ENCODE measurements at places on chromosomes 7 and 10.

DNA sequence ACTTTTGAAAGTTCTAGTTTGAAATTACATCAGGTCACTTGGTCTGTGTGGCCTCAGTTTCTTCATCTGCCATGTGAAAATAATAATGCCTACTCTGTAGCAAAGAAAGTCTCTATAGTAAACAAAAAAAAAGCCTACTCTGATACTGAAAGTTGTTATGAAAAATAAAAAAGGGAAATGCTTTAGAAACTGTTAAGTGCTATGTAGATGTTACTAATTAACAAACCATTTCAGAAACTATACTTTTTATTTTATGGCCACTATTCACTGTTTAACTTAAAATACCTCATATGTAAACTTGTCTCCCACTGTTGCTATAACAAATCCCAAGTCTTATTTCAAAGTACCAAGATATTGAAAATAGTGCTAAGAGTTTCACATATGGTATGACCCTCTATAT lies 50.6 kb downstream of the CFTR start:
- DNase-seq = no peak

DNA sequence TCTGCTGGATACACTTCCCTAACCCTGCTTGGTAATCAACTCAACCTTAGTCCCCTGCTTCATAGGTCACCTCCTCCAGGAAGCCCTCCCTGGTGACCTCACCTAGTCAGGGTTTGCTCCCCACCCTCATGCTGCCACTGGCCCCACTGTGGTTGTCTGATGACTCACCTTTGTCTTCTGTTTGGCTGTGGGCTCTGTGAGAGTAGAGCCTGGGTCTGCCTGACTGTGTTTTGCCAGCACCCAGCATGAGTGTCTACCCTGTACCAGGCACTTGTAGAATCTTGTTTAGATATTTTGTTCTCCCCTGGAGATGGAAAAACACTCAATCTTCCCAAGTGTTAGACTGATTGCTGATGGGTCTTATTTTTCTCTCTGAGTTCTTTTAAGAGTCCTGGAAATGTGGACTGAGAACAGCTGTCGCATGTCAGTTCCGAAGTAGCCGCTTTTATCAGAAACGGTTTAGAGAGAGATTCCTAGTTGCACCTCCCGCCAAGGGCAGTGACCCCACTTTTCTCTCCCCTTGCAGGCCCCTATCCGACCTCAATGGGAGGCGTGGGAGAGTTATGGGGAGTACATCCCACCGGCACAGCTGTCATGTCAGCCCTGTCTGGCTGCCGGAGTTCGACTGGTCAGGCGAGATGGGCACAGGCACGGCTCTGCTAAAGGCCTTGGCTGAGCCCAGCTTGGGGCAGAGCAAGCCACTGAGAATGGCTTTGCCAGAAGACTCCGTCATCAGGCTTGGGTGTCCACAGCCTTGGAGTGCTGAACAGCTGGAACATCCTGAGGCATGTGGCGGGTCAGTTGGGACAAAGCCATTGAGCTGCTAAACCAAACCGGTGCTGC lies 134.3 kb downstream of the GRK5 start:
- DNase-seq = peak; percentile 23

DNA sequence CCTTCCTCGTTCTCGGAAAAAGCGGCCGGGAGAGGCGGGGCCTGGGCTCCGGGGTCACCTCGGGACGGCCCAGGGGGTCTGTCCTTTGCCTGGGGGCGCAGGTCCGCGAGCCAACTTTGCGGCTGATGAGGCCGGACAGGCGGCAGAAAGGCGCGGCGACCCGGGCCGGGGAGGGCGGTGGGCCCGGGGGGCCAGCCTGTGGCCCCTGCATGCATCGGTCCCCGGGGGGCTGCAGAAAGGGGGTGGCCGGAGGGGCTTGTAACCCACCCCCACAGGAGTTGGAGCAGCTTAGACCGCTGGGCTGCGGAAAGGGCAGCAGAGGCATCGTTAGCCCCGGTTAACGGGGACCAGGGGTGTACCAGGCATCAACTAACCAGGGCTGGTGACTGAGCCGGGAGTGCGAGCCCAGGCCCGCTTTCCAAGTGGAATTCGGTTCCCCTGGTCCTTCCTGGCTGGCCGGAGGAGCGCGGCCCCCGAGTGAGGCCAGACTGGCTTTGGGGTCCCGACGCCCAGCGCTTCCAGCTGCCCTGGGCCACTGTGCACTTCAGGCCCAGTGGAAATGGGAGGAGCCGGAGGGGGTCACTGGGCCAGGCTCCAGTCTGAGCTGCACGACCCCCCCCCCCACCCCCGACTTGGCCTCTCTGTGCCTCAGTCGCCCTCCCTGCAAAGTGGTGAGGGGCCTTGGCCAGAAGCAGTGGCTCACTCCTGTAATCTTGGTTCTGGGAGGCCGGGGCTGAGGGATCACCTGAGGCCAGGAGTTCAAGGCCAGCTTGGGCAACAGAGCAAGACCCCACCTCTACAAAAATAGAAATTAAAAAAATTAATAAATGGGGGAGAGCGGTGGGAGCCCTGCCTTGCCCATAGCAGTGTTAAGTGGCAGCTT lies 919 bp downstream of the SLC29A4 start:
- DNase-seq = no peak

GRCh38 chr7:153090209-153090608 lies 330.7 kb downstream of the ACTR3B start:
- DNase-seq = no peak

DNA sequence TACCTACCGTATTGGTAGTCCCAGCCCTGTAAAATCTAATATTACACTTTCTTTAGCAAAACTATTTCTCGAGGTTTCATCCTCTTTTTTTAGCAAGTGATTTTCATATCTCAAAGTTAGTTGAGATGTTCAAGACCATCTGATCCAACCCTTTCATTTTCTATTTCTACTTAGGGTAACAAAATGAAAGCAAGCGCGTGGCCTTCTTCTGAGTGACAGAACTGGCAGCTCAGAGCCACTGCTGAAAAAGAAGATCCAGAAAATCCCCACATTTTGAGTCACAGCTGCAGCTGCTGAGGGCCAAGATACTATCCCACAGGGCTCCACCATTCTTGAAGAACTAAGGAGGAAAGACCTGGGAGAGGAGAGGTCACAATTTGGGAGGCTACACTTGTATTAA lies 24.8 kb upstream of the ZNF800 start:
- DNase-seq = no peak

DNA sequence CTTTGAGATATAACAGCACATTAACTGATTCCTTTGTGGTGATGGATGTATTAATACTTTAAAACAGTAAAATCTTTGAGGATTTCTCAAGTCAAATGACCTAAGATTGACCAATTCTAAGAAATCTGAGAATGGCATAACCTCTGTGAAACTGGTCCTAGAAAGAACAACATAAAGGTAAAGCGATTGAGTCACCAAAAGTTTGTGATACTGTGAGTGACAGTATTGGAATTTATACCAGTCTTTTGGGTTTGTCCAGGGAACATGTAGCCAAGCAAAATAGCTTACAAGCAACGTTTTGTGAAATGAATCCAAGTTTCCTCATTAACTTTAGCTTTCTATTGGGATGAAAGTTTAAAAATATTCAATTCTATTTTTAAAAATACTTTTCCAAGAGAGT lies 157.4 kb upstream of the TMEM196 start:
- no peak for DNase-seq

DNA sequence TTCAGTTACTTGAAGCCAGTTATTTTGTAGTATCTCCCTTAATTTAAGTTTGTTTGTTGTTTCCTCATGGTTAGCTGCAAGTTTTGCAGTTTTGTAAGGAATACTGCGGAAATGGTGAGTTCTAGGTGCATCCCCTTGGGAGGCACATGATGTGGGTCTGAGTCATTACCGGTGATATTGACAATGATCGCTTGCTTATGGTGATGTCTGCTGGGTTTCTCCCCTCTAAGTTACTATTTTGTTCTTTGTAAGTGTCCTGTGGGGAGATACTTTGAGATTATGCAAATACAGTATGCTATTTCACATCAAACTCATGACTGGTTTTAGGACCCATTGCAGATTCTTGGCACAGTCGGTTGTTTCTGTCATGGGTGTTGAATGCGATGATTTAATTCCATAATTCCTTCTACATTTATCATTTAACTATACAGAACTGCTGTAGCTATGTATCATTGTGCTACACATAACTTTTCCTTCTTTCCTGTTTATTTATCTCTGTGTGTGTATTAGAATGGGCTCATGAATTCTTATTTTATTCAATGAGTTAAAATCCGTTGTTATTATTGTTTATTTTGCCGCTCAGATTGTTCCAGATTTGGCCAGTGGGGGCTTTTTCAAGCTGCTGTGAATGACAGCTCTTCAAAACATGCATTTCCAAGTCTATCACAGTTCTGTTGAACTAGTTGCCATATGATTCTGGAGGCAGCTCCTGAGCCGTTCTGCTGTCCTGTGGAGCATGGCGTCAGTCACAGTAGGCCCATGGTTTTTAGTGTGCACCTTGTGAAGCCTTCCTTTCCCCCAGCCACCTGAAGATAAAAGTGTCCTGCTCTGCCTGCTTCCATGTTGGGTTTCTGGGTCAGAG lies 18.4 kb downstream of the TSPAN14 start:
- no peak for DNase-seq

DNA sequence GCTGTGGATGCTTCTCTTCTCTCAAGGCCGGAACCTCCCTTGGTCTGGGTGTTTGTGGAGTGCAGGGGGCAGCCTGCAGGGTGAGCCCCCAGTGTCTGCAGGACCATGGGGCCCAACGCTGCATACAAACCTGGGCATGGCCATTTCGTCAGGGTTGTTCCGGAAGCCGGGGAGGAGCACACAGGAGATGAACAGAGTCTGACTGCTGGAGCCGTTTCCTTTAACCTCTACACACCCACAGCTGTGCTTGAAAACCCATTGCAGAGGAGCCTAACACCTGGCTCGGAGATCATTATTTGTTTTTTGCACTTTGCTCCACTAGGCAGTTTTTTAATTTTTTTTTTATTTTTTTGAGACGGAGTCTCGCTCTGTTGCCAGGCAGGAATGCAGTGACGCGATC lies 167.6 kb upstream of the INSYN2A start:
- no peak for DNase-seq

DNA sequence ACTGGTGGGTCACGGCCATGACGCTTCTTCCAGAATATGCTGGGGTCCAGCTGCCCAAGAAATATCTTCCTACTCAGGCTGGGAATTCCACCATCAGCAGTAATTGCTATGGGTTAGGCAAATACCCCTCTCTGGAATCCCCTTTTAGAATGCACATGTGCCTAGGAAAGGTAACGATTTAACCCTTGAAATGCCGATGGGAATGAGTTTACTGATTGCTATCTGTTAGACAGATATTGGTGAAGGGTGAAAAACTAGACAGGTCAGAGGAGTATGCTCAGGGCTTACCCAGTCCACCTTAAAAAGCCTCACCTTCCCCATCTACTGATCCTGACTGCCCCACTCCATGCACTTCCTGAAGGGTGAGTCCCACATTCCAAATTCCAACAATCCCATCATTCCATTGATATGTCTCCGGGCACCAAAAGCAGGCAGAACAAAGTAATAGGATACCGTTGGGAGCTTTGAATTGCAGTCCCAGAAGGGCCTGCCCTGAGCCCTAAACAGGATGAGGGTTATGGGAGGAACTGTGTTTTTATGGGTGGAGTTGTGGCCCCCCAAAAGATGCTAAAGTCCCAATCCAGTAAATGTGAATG lies 59.3 kb downstream of the DLG5 start:
- no peak for DNase-seq

DNA sequence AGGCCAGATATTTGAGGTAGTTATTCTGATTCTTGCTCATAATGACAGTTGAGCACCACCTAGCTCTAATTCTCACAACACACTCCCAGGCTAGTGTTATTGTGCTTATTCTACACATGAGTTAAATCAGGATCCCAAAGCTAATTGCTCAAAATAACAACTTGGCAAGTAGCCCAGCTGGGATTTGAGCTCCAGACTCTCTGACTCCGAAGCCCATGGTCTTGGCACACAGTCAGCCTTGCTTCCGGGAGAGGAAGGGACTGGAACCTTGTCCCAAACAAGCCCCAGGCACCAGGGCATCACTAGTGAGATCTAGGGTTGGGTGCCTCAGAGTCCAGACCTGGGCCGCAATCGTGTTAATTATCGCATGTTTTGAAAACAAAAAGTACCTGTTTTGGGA lies 101.4 kb downstream of the GPAM start:
- DNase-seq = no peak

- no peak for DNase-seq
These were observed 25.2 kb upstream of the ING3 start for GRCh38 chr7:120925392-120925791.
